Endodermal cell (in vitro differentiated cells): ENCODE measurements at places on chromosomes 7 and 10.

- H3K36me3 ChIP-seq = no peaks in the 10 kb centered on the region
- no peaks in the 10 kb centered on the region for H3K27me3 ChIP-seq
- no peak for DNase-seq
- H3K4me3 ChIP-seq = no peak overlapping the region
- H3K27ac ChIP-seq = no peak overlapping the region
- no peaks in the 10 kb centered on the region for H3K4me1 ChIP-seq
Observed at GRCh38 chr7:12637819-12638592, 49.4 kb upstream of the ARL4A start.

DNA sequence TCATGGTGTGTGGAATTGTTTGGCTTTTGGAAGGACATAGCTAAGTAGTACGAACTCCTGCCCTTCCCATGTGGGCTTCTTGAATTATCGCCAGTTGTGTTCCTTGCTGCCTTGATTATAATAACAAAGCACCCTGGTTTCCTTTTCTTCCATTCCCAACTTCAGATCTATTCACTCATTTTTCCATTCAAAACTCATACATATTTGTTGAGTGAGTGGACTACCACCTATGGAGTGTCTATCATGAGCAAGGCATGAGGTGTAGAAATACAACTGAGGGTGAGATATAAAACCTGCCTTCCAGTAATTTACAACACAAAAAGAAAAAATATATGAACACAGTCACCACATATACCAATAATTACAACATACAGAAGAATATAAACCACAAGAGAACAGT, 4.9 kb upstream of the COL17A1 start:
- H3K27me3 ChIP-seq = no peaks in the 10 kb centered on the region
- DNase-seq = no peak
- no peaks in the 10 kb centered on the region for H3K36me3 ChIP-seq
- no peak overlapping the region for H3K27ac ChIP-seq
- no peaks in the 10 kb centered on the region for H3K4me1 ChIP-seq

- H3K27me3 ChIP-seq = no peaks in the 10 kb centered on the region
- H3K36me3 ChIP-seq = no peaks in the 10 kb centered on the region
- no peak overlapping the region for H3K4me3 ChIP-seq
- no peak for DNase-seq
- no peak overlapping the region for H3K27ac ChIP-seq
- no peaks in the 10 kb centered on the region for H3K4me1 ChIP-seq
Observed at GRCh38 chr7:147013825-147014224, 897.2 kb downstream of the CNTNAP2 start.

- no peaks in the 10 kb centered on the region for H3K36me3 ChIP-seq
- H3K27me3 ChIP-seq = no peaks in the 10 kb centered on the region
- no peak for DNase-seq
- no peak overlapping the region for H3K4me3 ChIP-seq
- no peak overlapping the region for H3K27ac ChIP-seq
- peaks cover 6% of the 10 kb centered on the region for H3K4me1 ChIP-seq
Observed at GRCh38 chr7:135712182-135712782, 15.7 kb downstream of the SLC13A4 start.

GRCh38 chr10:121662945-121663917, 65.0 kb upstream of the FGFR2 start:
- no peaks in the 10 kb centered on the region for H3K36me3 ChIP-seq
- no peaks in the 10 kb centered on the region for H3K4me1 ChIP-seq
- H3K27me3 ChIP-seq = no peaks in the 10 kb centered on the region

GRCh38 chr10:114058297-114058696, 14.6 kb downstream of the ADRB1 start:
- H3K4me3 ChIP-seq = no peak overlapping the region
- no peaks in the 10 kb centered on the region for H3K36me3 ChIP-seq

DNA sequence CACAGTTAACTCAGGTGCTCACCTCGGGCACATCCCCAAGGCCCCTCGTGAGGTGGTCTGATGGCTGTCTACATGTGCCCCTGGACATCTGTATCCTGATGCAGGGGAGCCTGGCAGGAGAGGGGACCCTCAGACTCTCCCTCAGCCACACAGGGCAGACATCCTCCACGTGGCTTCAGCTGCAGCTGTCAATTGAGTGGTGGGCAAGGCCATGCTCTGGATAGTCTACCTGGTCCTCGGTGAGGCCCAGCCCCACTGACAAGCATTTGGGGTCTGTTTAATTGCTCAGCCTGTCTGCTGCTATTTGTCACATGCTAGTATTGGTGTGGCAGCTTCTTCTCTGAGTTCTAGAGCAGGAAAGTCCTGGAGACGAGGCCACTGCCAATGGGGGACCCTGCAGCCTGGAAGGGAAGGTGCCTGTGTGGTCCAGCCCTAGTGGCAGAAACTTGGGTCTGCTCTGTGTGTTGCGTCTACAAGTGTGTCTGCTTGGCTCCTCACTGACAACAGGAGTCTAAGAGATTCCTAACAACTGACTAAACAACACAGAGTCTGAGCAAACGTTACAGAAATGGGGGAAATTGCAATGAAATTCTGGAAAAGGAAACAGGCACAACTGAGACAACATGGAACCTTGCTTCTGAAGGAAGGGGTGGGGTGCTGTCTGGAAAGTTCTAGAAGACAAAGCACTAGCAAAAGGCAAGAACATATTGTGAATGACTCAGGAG, 59.3 kb upstream of the IGFBP3 start:
- peak; percentile 23 for DNase-seq
- peaks cover 9% of the 10 kb centered on the region for H3K4me1 ChIP-seq
- no peaks in the 10 kb centered on the region for H3K27me3 ChIP-seq
- H3K4me3 ChIP-seq = no peak overlapping the region
